ENCODE measurements at places on chromosomes 1 and 21.

- no peak for DNase-seq
Observed at GRCh38 chr1:55015731-55016620, 17.2 kb downstream of the BSND start.

GRCh38 chr21:35340273-35340672 is 291.2 kb upstream of the RUNX1 start:
- DNase-seq = no peak

DNA sequence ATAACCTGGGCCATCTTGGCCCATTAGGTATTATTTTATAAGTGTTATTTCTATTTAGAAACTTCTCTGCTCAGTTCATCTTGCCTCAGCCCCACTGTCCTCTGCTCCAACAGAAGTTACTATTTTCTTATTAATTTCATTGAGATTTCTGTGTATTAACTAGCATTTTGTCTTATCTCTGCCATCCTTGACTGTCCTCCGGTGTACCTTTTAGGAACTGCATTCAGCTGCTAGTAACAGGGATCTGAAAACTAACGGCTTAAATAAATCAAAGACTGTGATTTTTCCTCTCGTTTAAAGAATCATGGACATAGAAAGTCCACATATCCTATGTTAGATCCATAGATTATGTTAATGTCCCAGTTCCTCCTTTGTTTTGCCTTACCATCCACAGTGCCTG is 382.5 kb downstream of the MATN1 start:
- no peak for DNase-seq

GRCh38 chr1:7888248-7889081 is 35.6 kb upstream of the UTS2 start:
- DNase-seq = no peak

DNA sequence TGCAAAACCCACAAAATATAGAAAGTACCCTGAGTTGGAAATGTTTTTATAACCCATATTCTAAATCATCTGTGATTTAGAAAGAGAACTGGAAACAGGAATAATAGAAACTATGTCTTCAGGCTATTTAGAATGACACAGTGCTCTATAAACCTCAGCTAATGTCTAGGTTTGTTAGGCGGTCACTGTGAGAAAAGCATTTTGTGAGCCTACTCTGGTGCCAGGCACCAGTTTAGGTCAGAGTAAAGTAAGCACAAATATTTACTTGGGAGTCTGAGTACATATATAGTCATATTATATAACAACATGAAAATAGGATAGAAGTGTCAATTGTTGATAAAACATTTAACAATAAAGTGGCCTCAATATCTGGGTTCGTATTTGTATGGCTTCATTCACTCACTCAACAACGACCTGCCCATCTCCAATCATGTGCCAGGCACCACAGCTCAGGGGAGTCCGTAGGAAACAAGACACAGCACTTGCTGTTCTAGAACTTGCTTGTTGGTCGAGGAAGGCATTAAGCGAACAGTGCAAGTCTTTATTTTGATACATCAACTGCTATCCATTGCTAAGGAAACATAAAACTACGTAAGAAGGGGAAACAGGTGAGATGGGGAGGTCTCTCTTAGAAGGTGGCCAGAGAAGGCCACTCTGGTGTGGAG is 37.2 kb downstream of the GNB1 start:
- no peak for DNase-seq

Measured in activated naive CD4-positive, alpha-beta T cell (primary cell).